Activated CD4-positive, alpha-beta T cell treated with anti-CD3 and anti-CD28 coated beads, Interleukin-2, amount 50 U/mL, for 1 hour (primary cell): ENCODE measurements at places on chromosomes 4 and X.

DNA sequence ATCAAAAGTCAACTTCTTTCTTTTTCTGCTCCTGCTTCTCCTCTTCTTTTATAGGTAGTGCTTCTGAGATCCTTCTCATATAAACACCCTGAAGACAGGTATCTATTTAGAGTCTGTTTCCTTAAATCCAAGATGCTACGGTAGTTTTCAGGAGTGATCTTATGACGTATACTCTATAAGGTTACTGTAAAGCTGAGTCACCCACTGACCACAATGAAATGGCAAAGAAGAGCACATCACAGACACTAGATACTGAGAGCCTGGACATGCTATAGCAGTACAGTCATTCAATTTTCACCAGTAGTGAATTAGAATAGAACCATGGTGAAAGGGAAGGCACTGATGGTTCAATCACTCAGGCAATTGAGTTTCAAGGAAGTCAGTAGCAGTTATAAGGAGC is 412.5 kb downstream of the ADAM29 start:
- no peak for DNase-seq

GRCh38 chrX:32954125-32954524 is 257.2 kb downstream of the DMD start:
- no peak for DNase-seq

- no peak for DNase-seq
These were observed 8.2 kb downstream of the RASSF6 start for GRCh38 chr4:73612032-73612431.

- DNase-seq, result no peak
These were observed 42.9 kb downstream of the DDX60L start for GRCh38 chr4:168437192-168437943.

GRCh38 chr4:104475652-104476051 is 19.0 kb downstream of the CXXC4 start:
- DNase-seq, result no peak

- no peak for DNase-seq
These were observed 136.2 kb upstream of the BMPR1B start for GRCh38 chr4:94621491-94622080.

GRCh38 chrX:144849141-144849540 is 398.2 kb upstream of the SPANXN1 start:
- DNase-seq, result no peak

- no peak for DNase-seq
These were observed 680.6 kb downstream of the TECRL start for GRCh38 chr4:63728480-63729177.
